ENCODE measurements at places on chromosomes 2 and 18.

- no peak for DNase-seq
Observed at GRCh38 chr18:76374330-76375281, 120.4 kb downstream of the ZNF516 start.

DNA sequence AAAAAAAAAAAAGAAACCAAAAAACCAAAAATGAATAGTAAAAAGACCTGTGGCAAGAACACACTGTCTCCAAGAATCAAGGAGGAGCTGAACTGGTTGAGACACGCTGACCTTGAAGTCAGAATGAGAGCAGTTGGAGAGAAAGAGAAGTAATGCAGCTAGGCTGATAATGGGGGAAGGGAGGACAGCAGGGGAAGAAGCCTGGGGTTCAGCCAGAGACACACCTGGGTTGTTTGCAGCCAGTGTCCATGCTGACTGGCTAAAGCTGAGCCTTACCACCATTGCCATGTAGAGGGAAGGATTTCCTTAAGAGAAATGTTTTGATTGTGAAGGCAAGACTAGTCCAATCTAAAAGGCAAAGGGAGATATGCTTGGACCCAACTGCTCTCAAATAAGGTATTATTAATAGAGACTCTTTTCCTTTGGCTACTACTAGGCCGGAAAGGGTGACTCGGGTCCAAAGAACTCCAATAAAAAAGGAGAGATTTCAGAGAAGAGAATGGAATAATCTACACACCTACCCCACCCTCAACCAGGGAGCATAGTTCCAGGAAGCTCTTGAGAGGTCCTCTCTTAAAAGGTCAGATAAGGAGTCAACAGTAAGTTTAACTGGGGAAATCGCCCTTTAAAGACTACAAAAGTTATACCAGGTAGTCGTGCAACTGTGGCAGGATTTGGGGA, 25.2 kb upstream of the REL start:
- no peak for DNase-seq

DNA sequence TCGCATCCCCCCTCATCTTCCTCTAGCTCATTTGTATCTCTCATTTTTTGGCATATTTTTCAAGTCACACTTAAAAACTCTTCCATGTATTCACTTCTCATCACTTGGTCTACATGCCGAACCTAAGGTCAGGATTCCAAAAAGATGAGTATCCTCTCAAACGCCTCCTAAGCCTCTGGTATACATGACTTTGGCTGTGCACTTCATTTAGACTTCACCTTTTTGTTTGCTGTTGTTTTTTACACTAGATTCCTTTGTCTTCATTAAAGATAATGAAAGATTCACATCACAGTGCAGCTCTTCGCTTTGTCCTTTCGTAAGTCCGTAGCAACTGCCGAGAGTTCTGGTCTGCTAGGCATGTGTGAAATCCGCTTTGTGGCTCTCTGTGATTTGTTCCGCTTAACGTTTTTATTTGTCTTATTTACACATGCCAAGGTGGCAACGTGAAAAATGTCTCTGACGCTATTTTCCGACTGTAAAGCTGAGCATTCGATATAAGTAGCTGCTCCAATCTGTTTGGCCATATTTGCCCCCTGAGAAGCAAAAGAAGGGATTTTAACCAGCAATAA, 17.7 kb downstream of the RND3 start:
- DNase-seq, result no peak

GRCh38 chr2:31736695-31737454, 156.1 kb upstream of the SRD5A2 start:
- DNase-seq, result no peak

GRCh38 chr2:76159042-76159648, 448.4 kb upstream of the GCFC2 start:
- no peak for DNase-seq

DNA sequence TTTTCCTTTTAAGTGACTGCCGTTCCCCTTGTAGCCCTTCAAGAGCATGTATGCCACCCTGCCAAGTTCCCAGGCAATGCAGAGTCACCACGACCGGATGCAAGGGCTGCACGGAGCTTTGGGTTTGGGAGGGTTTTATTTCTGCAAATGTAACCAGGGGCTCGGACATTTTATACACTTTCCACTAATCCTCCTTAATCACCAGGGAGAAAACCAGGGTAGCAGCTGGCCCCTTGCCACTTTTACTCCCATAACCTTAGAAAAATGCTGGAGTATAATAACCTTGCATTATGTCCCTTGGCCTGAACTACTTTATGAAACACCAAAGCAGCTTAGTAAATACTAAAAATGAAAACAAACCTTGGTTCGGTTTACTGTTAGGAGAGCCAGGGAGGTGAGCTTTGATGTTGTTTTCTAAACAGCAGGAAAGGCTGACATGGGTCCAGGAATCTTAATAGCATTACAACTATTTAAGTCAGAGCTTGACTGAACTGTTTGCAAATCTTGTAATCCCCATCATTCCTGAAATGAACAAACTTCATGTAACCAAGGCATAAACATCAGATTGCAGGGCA, 152.8 kb upstream of the RIOK3 start:
- no peak for DNase-seq

- no peak for DNase-seq
Observed at GRCh38 chr2:118975133-118975532, 33.1 kb downstream of the MARCO start.
